Heart right ventricle (tissue), 16 donors: ENCODE measurements at places on chromosomes 5 and 9. TPM values are rescaled to one million over a fixed set of nuclear protein-coding genes. Genes with fewer than 3 reads are reported as not detected.

ATG10 gene
- total RNA-seq = 8.0 TPM

SYNPO gene
- 689 TPM for total RNA-seq

DNA sequence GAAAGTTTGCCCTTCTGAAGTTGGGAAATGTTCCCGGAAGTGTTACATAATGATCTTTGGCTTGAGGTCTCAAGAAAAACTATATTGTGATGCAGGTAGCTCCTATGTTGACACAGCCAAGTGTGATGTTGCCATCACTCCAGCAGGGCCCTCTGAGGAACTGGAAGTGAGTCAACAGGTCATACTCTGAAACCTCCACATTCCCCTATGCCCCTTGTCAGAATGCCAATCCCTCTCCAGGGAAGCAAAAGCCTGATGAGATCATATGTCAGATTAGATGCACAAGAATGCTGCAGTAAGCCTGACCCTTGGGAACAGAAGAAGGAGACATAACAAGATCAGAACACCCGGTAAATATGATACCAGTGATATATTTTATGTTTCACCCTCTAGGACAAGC, 66.8 kb upstream of the ITGA2 start:
- no peak for DNase-seq
- no peaks in the 10 kb centered on the region for H3K36me3 ChIP-seq
- no peak overlapping the region for H3K4me3 ChIP-seq
- H3K27ac ChIP-seq = no peak overlapping the region
- H3K4me1 ChIP-seq = peaks cover 5% of the 10 kb centered on the region
- H3K27me3 ChIP-seq = no peaks in the 10 kb centered on the region

GRCh38 chr5:137478043-137478442, 21.1 kb downstream of the SPOCK1 start:
- H3K4me1 ChIP-seq = no peaks in the 10 kb centered on the region
- no peak for DNase-seq
- no peak overlapping the region for H3K4me3 ChIP-seq
- no peak overlapping the region for H3K27ac ChIP-seq
- no peaks in the 10 kb centered on the region for H3K27me3 ChIP-seq
- no peaks in the 10 kb centered on the region for H3K36me3 ChIP-seq

DNA sequence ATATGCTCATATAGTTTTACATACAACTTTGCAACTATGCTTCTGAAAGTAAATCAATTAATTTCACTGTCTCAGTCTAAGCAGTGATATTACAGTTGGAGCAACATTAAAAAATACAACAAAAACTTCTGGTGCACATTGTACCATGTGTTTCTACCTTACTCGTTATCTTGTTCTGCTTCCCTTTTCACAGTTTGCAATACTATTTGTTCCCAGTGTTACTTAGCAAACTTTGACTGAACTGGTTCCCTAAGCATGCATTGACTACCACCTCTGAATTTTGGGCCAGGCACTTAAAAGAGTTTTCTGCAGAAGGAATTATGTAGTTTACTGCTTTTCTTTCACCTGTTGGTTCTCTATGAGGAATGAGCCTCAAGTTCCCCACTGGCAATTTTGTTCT, 152.7 kb downstream of the SEC61B start:
- H3K4me1 ChIP-seq = no peaks in the 10 kb centered on the region
- H3K27ac ChIP-seq = no peak overlapping the region
- no peaks in the 10 kb centered on the region for H3K27me3 ChIP-seq
- H3K36me3 ChIP-seq = no peaks in the 10 kb centered on the region
- H3K4me3 ChIP-seq = no peak overlapping the region

DNA sequence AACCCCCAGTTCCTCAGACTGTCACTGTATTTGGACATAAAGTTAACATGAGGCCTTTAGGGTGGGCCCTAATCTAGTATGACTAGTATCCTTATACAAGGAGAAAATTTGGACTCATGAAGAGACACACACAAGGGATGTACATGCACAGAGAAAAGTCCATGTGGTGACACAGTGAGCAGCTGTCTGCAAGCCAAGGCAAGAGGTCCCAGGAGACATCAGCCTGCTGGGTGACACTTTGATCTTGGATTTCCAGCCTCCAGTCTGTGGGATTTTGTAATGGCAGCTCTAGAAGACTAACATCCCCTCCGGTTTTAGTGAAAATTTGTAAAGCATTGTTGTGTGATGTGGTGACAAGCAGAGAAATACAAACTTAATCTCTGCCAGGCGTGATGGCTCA, 66.1 kb downstream of the RAI14 start:
- H3K4me1 ChIP-seq = no peaks in the 10 kb centered on the region
- H3K4me3 ChIP-seq = no peak overlapping the region
- no peaks in the 10 kb centered on the region for H3K27me3 ChIP-seq
- no peaks in the 10 kb centered on the region for H3K36me3 ChIP-seq
- H3K27ac ChIP-seq = no peak overlapping the region
